Activated T-cell treated with anti-CD3 and anti-CD28 coated beads, Interleukin-2, amount 50 U/mL, for 4 hours (primary cell): ENCODE measurements at places on chromosomes 1 and 21.
A peak's percentile ranks its signal among the peaks of the same experiment; 100 is the strongest.

DNA sequence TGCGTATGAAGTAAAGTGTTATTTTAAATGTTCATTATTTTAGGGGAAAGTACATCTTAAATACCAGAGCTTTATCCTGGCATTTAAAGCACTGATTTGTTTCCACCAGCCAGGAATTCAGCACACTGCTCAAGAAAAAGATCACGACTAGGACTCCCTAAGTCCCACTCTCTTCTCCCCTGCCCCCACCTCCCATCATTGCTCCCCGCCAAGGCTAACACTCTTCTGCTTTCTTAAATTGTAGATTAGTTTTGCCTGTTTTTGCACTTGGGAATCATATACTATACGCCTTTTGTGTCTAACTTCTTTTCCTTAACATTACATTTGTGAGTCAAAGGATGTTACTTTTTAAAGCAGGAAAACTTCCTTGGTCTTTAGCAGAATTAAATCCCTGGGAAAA is 37.5 kb upstream of the C1orf105 start:
- DNase-seq: no peak

DNA sequence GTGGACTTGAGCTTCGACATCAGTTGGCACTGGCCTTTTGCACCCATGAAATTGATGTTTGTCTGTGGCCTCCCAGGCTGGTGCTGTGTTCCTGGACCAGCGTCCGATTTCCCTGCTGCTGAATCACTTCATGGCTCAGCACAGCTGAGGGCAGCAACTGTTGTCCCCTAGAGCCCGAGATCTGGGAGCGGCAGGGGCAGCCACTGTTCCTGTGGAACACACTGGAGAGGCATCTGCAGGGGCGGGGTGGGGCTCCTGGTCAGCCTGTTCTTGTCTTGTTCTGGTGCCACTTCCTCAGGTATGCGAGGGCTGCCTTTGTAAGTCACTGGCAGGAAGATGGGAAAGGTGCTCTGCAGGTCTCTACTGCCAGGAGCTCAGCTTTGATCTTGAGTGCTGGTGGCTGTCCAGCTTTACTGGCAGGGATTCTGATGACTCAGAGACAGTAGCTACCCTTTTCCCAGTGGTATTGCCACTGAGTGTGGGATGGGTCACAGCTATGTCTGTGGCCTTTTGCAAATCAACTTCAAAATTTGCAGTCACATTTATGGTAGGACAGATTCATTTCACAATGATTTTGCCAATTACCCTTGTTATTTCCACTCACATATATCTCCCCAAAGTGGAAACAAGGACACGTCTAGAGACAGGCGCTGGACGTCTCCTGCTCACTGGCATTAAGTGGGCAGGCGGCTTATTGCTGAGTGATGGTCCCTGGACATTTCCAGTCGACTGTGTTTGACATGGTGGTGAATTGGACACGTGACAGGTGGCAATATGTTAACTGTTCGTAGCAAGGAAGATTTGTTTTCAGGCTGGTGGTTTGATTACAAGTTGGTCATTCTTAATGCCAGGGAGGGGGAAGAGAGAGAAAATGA is 15.3 kb downstream of the AGPAT3 start:
- DNase-seq: no peak

DNA sequence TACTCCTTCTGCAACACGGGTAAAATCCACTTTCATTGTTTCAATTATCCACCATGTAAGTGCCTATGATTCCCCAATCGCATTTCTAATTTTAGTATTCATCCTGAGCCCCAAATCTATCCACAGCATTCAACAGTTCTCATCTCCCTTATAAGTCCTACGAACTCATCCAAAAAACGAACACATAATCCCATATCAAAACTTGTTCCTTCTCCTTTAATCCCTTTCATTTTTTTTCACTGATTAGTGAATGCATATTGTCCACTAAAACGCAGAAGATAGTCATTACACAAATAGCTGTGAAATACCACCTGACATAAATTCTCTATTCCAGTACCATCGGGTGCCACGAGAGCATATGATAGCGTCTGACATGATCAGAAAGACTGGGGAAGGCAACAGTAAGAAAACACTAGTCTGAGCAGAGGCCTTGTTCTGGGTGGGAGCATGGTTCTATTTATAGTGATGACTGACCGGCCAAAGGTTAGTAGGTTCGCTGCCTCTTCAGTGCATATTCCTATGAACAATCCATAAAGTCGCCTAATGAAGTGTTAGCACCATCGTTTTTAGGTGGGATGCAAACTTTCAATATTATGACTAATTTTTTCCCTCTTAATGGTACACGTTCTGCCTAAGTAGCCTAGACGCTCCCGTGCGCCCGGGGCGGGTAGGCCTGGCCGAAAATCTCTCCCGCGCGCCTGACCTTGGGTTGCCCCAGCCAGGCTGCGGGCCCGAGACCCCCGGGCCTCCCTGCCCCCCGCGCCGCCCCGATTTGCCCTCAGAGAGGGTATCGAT is 648 bp downstream of the ATP5PF start:
- peak; percentile 27 for DNase-seq

- DNase-seq: no peak
These were observed 36.7 kb downstream of the ZBTB40 start for GRCh38 chr1:22488319-22488718.

DNA sequence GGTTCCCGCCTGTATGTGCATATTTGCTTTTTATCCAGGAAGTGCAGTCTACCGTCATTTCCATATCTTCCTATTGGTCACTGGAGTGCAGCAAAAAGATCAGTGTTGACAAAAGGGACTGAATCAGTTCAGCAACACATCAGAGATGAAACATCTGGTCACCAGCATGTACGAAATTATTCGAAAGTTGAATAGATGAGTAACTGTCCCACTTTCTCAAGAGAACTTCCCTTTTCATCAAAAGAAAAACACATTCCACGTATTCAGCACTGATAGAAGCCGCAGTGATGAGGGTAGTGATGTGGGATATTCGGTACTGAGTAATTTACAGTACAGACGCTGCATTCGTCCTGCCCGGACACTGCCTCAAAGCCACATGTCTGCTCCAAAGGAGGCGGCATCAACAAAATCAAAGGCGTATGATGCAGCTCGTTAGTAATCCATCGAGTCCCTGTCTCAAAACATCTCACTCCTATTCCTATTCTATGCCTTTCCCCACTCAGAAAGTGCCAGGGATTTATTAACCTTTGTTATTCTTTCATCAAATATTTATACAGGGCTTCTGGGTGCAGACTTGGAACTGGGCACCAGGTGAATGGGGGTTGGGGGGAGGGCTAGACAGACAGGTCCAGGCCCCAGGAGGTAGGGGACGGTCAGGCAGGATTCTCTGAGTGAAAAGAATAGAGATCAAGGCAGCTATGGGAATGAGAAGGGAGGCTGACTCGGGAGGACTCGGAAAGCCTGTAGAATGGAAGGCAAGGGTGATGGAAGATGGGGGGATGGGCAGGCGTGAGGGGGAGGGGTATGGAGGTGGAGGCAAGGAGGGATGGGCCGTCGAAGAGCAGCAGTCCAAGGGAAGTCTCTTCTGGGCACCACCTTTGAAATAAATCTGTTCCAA is 79.5 kb upstream of the SLC45A1 start:
- no peak for DNase-seq

GRCh38 chr1:30374400-30375070 is 348.9 kb downstream of the MATN1 start:
- DNase-seq: no peak

DNA sequence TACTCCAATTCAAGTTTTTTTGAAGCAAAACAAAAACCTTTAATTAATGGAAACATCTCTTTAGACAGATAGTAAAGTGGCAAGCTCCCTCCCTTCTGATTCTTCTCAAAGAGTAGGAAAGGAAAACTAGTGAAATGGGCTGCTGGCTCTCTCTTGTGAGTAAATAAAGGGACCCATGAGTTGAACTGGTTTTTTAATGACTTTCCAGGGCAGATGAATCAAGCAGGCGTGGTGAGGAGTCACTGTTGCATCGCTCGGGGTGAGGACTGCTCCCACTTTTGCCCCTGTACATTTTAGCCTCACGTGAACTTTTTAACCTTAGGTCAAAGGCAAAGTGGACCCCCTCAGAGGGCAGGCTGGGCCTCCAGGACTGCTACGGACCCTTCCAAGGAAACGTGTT is 64.8 kb downstream of the ABCA4 start:
- no peak for DNase-seq
